ENCODE measurements at places on chromosomes 2 and 18.

GRCh38 chr2:26886736-26887135 lies 38.8 kb downstream of the DPYSL5 start:
- no peak for DNase-seq

- DNase-seq: no peak
Observed at GRCh38 chr2:197615016-197615652, 60.3 kb downstream of the RFTN2 start.

- DNase-seq: no peak
Observed at GRCh38 chr2:232352511-232353091, 25.9 kb upstream of the ALPP start.

- DNase-seq: no peak
Observed at GRCh38 chr2:16546128-16546754, 119.4 kb downstream of the CYRIA start.

DNA sequence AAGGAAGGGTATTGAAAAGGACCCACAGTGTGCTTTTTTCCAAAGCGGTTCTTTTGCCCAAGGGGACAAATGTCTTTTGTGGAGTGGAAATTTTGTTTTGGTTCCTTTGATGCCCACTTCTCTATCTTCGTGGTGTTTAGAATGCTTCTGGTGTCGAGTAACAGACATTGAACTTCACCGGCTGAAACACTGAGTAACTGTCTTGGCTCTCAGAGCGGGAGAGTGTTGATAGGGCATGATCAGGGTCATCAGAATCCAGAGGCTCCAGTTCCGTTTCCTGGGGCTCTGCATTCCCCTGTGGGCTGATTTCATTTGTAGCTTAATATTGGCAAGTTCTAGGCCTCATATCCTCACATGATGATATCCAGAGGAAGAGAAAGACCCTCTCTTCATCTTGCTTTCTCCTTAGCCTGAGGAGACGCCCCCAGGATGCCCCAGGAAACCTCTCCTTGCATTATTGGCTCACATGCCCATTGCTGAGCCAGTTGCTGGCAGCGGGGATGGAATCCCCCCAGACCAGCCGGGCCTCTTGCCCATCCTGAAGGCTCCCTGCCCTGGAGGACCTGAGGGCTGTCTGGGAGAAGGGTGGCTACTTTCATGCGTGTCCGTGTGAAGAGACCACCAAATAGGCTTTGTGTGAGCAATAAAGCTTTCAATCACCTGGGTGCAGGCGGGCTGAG lies 27.9 kb upstream of the AGFG1 start:
- DNase-seq: no peak

DNA sequence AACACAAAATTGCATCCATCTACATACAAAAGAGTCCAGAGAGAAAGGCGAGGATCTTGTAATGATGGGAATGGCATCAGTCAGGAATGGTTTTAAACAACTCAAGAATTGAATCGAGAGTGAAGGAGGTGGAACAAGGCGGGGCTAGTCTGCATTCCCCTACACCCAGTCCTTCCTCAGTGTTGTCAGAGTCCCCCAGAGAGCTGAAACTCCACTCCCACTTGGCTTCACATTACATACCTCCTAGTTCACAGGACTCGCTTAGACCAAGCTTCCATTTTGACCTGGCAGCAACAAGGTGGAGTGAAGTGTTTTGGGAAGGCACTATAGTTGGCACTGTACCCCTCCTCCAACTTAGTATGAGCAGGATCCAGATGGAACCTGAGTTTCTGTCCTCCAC lies 1273.5 kb upstream of the CRIM1 start:
- no peak for DNase-seq

- DNase-seq: no peak
Observed at GRCh38 chr2:112846031-112846430, 9.5 kb upstream of the IL1B start.

DNA sequence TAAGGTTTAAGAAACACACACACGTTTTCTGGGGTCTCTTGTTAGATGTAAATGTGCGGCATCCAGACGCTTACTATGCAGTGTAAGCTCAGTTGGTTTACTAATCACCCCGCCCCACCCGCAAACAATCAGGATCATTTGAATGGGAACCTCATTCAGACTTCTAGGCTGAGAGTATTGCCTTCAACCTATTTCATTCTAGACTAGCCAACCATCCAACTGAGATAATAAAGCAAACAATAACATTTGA lies 1.3 kb upstream of the FIGN start:
- no peak for DNase-seq

Data from stimulated activated CD4-positive, alpha-beta T cell treated with anti-CD3 and anti-CD28 coated beads, Interleukin-15, amount 100 ng/mL, for 1 hour (primary cell).